Smooth muscle cell of the brain vasculature (primary cell): ENCODE measurements at places on chromosomes 1 and 21.

DNA sequence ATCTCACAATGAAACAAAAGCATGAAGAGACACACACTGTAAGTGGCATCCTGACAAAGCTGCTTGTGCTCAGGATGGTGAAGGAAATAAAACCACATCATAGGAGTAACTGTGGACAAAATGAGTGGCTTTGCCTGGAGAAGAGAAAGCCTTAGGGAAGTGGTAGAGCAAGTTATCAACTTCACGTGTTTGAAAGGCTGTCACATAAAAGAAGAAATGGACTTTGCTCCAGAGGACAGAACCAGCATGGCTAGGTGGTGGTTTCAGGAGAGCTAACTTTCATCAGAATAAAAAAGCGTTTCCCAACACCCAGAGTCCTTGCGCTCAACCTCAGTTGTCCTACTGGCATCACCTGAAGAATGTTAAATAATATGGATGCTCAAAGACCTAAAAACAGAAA is 139.9 kb downstream of the SETD4 start:
- DNase-seq, result no peak

GRCh38 chr1:60583696-60584095 is 498.7 kb upstream of the NFIA start:
- no peak for DNase-seq

DNA sequence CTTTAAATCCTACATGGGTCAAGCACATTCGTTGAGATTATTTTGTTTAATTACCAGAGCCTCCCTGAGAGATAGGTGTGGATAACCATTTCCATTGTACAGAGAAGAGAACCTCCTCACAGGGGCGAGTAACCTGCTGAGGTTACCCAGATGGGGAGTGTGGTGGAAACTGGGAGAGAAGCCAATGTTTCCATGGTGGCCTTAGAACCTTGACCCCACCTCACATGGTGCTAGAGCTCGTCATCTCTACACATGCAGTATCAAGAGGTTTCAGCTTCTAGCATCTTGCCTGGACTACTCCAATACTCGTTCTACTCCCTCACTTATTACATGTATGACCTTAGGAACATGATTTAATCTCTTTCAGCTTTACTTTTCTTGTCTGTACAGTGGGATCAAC is 4.8 kb downstream of the REG4 start:
- no peak for DNase-seq

DNA sequence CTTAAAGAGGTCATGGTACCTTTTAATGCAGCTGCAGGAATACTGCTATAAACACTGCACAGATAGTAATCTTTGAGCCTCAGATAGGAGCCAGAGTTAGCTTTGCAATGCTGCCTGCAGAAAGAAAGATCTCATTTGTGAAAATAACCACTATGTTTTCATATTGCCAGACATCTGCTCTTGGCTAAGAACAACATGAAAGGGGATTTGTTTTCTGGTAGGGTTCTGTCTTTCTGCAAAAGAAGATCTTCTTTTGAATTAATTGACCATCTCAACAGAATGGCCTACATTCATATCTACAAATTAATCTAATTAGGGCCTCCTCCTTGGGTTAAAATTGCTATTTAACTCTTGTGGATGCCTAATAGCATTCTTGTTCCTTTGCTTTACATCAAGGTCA is 177.6 kb upstream of the DPYD start:
- DNase-seq, result no peak

DNA sequence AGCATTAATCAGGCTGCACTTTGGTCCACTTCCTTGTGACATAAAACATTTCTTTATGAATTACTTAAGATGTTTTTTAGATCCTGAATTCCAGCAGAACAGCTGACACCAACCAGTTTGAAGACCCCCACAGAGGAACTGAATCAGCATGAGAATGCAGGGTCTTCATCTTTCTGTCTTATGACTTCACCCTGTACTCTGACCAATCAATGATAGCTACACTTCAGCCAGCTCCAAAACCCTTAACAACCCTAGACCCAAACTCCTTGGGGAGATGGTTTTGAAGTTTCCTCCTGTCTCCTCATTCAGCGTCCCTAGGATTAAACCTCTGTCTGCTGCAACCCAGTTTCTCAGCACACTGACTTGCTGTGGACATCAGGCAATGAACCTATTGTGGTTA is 175.0 kb downstream of the CTH start:
- DNase-seq, result no peak

DNA sequence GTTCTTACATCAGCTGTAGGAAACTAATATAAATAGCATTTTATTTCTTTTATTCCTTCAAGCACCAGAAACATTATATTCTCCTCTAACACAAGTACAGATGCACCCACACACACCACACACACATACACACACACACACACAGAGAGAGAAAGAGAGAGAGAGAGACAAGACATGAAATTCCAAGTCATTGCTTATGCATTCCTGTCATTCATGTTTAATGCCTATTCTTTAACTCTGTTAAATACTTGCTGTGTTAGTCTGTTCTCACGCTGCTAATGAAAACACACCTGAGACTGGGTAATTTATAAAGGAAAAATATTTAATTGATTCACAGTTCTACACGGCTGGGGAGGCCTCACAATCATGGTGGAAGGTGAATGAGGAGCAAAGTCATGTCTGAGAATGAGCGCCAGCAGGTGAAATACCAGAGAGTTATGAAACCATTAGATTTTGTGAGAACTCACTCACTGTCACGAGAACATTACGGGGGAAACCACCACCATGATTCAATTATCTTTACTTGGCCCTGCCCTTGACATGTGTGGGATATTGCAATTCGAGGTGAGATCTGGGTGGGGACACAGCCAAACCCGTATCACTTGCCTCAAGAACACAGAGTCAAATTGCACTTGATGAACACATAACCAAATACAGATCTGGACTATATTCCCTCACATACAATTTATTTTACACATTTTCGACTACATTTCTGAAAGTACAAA is 1058.1 kb upstream of the TMPRSS15 start:
- DNase-seq, result no peak

DNA sequence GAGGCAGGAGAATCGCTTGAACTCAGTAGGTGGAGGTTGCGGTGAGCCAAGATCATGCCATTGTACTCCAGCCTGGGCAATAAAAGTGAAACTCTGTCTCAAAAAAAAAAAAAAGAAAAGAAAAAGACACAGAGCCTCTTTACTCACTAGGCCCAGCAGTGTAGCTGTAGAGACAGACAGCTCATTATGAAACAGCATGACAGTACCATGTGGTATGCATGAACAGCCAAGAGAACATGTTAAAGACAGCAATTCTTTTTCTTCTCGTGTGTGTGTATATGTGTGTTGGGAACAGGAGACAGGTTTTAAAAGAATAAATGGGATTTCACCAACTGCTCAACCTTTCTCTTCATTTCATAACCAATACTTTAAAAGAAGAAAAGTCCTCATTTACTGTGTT is 118.8 kb downstream of the PIK3R3 start:
- DNase-seq, result no peak

- DNase-seq, result no peak
Observed at GRCh38 chr1:167774710-167775109, 52.9 kb downstream of the MPZL1 start.

DNA sequence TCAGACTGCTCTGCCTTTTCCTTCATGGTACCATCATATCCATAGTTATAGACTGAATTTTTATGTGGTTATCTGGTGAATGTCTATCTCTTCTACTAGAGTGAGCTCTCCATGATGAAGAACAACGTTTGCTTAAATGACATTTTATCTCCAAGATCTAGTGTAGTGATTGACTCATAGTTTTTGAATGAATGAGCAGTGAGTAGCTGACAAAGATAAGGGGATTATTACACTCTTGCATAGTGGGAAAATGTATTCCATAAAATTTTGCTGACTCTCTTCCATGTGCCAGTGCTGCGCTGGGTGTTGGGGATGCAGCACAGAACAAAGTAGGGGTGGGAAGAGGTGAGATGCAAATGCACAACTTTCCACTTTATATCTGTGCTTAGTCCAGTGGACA is 147.7 kb downstream of the TGFB2 start:
- DNase-seq, result no peak

DNA sequence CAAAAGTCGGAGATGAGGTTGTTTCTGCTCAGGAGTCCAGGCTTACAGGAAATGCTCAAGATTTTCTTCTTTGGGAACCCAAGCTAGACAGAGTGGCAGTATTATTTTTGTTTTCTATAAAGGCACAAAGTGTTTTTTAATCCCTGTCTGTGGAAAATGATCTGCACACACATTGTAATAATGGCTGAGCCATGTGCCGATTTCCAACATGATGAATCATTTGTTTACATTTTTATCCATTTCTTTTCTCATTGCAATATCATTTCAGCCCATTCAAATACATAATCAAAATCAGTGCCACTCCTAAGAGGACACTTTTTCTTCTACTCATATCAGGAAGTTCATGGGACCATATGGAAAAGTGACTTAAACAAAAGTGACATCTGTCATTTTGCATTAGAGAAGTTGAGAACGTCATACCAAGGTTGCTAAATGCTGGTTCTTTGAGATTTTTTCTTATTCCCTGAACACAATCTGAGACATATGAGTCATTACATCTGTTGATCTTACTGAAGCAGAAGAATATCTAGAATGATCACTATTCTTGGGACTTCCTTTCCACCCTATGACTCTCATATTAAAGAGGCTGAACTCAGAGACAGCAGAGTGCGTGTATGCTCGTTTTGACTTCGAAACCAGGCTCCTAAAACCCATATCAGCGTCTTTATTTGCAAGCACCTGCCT is 44.9 kb downstream of the ACTA1 start:
- DNase-seq, result no peak

GRCh38 chr1:236502579-236502971 is 21.2 kb upstream of the LGALS8 start:
- no peak for DNase-seq

GRCh38 chr21:40936771-40937261 is 89.9 kb upstream of the DSCAM start:
- DNase-seq, result no peak

- no peak for DNase-seq
Observed at GRCh38 chr1:44853201-44853600, 10.1 kb upstream of the PTCH2 start.

DNA sequence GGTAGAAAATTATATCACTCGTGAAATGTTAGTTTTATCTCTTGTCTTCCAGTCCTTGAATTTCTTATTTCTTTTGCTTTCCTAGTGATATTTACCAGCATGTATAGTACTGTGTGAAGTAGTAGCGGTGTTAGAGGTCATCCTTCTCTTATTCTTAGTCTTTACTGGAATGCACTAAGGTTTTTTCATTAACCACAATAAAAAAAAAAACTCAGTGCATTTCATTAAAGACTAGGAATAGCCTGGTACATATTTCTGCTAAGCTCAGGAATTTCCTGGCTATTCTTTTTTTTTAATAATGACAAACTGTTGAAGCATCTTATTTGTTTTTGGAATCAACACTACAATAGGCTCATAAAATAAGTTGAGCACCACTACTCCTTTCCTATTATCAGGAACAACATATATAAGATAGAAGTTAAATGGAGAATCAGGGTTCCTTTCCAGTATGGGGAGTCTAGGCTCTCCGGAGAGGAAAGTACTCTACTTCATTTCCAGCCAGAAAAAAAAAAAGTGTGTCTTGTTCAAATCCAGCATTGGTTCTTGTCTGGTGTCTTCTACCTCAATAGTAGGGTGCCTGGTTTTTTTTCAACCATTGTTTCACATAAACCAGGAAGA is 60.0 kb downstream of the TNFSF18 start:
- DNase-seq, result no peak

GRCh38 chr21:32566741-32567389 is 18.5 kb downstream of the TCP10L start:
- DNase-seq, result no peak

DNA sequence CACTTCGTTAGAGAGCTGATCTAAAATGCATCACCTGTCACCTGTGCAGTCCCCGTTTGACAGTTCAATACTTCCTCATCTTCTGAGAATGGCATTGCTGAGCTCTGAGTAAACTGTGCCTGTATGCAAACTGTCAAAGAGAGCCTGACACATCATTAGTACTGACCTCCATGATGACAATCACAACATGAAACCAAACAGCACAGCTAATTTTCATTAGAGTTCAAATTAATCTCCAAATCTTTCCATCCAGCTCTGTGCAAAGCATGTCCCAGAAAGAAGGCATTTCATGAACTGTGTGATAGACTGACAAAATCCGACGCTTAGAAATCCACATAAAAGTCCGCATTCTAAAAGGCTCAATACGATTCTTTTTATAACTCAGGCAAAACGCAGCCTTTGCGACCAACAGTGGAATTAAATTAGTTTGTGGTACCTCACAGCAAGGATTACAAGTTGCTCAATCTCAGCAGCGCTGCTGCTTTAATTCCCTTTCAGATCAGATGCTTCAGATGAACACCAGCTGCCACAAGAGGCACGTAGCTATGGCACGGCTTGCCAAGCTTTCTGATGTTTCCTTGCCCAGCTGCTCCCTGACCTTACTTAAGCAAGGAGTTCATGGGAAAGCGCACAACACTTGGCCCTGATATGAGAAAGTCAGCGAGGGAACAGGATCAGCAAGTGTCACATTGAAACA is 765.5 kb upstream of the PRMT6 start:
- no peak for DNase-seq

DNA sequence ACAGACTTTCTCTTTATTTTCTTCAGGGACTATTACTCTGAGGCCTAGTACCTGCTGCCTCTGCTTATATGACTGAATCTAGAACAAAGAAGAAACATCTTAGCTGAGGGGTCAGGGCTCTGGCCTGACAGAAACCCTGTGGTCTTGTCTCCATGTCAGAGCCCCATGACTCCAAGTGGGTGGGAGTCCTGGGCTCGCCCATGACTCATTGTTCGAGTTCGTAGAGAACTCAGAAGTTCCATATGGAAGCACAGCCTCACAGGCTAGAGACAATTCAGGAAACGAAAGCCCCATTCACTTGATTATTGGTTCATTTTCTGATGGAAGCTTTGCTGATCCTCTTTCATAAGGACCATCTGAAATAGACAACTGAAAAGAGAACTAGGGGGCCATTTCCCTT is 73.2 kb downstream of the CD58 start:
- DNase-seq, result peak; percentile 56

- no peak for DNase-seq
Observed at GRCh38 chr21:14762734-14763694, 216.9 kb upstream of the SAMSN1 start.

GRCh38 chr1:2820731-2821372 is 19.4 kb upstream of the TTC34 start:
- DNase-seq, result no peak

- no peak for DNase-seq
Observed at GRCh38 chr1:233635765-233636502, 22.0 kb downstream of the KCNK1 start.

GRCh38 chr1:114232691-114233090 is 79.0 kb upstream of the SYT6 start:
- no peak for DNase-seq

DNA sequence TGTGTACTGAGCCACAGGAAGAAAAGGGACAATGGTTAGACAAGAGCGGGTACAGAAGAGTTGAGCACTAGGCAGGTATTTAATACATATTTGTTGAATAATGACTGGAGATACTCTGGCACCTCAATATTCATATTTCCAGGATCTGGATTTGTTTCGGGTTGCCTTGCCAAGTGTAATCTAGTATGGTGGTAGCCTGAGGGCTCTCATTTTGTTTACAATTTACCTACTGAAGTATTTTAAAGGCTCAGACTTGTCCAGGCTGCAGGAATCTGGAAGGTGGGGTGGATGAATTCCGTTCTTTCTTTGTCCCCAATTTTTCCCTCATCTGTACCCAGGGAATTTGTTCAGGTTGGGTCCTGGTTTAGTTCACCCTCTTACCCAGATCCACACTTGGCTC is 95.0 kb downstream of the CACHD1 start:
- no peak for DNase-seq

GRCh38 chr1:16101623-16102022 is 28.2 kb upstream of the FAM131C start:
- no peak for DNase-seq
